ENCODE measurements at places on chromosomes 6 and 20. TPM values are rescaled to one million over a fixed set of nuclear protein-coding genes. Genes with fewer than 3 reads are reported as not detected.

TRIM40 gene
- 0.05 TPM for polyA plus RNA-seq

GRCh38 chr6:169539176-169539897 is 162.5 kb downstream of the WDR27 start:
- DNase-seq, result no peak

ZNF311 gene
- polyA plus RNA-seq, result 0.29 TPM

GSTA2 gene
- polyA plus RNA-seq, result not detected

HDGFL1 gene
- not detected for polyA plus RNA-seq

DNA sequence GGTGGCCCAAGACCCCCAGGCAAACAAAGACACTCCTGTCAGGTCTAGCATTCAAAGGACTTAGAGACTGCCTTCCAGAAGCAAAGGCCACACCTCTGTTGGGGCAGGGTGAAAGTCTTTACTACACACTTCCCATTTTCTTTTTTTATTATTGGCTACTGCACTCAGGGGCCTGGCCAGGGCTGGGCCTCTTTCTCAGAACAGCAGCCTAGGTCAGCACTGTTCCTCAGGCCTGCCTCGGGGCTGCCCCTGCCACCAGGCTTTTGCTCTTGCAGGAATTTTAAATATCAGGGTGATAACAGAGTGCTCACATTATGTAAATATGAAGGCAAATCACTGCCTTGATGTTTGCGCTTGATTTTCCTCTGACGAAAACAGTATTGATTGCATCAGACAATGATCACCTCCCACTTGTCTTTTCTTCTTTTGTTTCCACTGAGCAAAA is 18.5 kb downstream of the GSTA4 start:
- DNase-seq, result no peak

GRCh38 chr6:55895972-55896730 is 20.8 kb upstream of the BMP5 start:
- DNase-seq, result no peak

- DNase-seq, result no peak
These were observed 142.1 kb downstream of the MYB start for GRCh38 chr6:135323202-135323668.

HLA-DRB5 gene
- not detected for polyA plus RNA-seq

GRCh38 chr20:37359331-37359730 is 13.4 kb downstream of the SRC start:
- no peak for DNase-seq

TULP1 gene
- polyA plus RNA-seq, result not detected

DNA sequence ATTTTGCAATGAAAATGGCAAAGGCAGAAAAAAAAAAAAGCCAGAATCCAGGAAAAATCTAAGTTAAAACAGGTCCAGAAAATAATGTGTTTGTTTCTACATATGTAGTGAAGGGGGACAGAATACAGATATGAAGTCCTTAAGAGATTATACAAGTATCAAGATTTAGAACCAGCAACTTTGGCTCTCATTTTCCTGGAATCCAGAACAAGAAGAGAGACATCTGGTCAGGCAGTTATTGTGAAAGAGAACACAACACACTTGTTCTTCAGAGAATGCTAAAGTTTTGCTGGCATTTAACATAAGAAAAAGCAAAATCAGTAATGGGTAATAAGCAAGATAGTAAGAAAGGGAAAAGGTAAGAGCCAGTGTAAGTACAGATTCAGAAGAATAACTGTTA is 21.1 kb downstream of the BAG2 start:
- no peak for DNase-seq

DNA sequence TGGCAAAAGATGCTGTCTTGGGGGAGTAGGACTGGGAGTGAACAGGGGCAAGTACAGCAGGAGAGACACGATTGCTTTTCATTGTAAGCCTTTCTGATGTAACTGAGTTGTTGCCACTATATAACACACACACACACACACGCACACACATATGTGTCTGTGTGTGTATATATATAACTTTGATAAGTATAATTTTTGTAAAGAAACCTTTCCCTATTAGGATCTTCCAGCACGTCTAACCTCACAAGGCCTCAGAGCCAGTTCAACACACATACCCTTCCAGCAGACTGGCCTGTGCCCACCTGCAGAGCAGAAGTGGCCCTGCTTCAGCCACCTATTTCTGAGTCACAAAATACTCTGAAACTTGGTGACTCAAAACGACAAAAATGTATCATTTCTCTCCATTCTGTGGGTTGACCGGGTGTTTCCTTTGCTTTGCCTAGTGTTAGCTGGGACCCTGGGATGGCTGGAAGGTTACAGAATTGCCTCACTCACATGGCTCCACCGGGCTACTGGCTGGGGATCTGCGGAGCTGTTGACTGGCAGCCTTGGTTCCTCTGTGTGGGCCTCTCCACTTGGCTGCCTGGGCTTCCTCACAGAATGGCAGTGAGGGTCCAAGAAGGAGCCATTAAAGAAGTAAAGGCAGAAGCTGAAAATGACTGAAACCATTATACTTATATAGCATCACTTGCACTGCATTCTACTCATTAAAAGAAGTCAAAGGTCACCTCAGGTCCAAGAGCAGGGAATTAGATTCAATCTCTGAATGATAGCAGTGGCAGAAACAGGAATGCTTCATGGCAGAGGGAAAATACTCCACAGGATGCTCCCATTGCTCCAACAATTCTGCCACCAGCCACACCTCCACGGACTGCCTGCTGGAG is 126.4 kb downstream of the BANF2 start:
- no peak for DNase-seq

DNA sequence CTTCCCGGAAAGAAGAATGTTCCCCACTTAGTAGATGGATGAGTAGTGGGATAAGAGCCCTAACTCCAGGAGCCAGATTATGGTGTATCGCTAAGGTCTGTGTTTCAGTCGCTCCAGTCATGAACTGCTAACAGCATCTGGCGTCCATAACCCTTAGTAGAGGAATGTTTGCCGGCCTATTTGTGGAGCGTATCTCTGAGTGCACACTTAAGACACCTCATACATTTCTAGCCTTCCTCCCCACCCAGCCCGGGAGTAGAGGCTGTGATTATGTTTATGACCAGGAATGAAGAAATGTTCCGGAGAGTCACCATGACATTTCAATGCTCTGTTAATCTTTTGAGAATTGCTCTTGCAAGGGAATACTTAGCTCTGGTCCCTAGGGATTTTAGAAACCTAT is 251.1 kb upstream of the SOX4 start:
- no peak for DNase-seq

DNA sequence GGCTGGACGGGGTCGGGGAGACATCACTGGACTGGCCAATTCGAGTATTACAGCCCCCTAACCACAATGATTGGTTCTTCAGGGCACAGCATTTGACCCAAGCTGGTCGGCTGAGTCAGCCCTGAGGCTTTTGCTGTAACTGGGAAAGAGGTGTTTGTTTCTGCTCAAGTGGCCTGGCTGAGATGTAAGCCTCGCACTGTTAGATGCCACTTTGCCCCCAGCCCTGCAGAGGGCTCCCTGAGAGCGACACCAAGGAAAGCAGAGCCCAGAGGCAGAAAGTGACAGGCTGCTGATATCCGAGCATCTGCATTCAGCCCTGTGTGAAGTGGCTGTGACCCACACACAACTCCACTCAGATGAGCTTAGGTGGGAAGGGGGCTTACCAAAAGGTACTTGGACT is 19.4 kb downstream of the ERGIC3 start:
- DNase-seq, result peak; percentile 27

CLIC5 gene
- polyA plus RNA-seq, result not detected
